ENCODE measurements at places on chromosomes 13 and 19.

GRCh38 chr13:27979001-27979643, 9.4 kb downstream of the URAD start:
- DNase-seq: no peak

DNA sequence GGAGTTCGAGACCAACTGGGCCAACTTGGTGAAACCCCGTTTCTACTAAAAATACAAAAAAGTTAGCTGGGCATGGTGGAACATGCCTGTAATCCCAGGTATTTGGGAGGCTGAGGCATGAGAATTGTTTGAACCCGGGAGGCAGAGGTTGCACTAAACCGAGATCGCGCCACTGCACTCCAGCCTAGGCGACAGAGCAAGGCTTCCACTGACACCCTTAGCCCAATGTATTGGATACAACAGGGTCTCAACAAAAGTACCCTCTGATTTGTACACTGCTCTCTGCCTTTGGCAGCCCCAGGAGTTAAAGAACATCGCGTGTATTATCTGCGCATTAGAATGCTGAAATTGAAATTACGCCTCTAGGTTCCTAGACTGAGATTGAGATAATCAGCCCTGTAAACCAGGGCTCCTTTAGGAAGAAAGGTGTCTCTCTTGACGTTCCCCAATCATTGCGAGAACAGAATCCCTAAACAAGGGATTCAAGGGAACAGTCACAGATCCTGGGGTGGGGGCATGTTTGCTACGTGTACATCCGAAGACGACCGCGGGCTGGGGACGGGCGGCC, 21.9 kb downstream of the IPO5 start:
- no peak for DNase-seq

DNA sequence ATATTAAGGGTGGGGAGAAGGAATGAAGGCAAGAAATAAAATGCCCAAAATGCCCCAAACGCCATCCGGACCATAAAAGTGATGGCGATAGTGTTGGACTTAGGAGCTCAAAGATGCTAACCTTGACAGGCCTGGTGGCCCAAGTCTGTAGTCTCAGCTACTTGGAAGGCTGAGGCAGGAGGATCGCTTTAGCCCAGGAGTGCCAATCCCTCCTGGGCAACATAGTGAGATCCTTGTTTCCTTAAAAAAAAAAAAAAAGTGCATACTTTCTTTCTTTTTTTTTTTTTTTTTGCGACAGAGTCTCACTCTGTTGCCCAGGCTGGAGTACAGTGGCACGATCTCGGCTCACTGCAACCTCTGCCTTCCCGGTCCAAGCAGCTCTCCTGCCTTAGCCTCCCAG, 32.0 kb upstream of the MRI1 start:
- DNase-seq: no peak

DNA sequence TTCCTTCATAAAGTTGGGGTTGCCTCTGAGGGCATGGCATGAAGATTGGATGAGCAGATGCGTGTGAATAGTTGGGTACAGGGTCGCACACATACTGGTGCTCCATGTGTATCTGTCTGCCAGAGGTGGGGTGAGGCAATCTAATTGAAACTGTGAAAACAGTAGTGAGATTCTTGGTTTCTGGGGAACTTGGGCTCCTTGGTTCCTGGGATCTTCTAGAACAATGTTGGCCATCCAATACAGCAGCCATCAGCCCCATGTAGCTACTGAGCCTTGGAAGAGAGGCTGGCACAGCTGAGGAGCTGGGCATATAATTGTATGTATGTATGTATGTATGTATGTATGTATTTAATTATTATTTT, 616 bp downstream of the FCHO1 start:
- DNase-seq: no peak

DNA sequence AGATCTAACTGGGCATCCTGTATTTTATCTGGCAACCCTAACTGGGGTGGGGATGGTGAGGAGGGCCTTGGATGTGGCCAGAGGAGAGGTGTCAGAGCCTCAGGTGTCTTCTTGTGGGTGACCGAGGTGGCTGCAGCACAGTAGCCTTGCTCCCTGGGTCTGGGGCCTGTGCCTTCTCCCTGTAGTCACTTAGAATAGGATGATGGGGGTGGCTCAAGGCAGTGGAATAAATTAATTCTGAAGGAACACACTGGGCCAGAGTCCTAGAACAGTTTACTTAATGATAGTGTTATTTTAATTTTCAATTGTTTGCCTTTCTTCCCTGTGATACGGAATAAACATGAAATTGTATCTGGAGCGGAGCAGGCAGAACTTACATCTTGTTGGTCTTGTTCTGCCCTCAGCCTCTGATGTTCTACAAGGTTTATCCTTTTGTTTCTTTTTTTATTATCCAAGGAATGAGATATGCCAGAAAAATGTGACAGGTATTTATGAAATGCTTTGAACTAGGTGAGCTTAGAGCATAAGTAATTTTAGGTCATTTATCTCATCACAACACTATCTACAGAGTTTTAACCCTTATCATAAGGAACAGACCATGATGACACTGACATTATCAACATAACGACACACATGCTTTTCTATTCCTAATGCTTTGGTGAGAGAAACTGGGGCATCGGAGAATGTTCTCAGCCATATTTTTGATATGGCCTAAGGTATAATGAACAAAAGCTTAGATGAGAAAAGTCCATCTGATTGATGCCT, 51.4 kb downstream of the LRCH1 start:
- no peak for DNase-seq

GRCh38 chr13:99347911-99348451, 40.8 kb upstream of the GPR183 start:
- peak; percentile 85 for DNase-seq

DNA sequence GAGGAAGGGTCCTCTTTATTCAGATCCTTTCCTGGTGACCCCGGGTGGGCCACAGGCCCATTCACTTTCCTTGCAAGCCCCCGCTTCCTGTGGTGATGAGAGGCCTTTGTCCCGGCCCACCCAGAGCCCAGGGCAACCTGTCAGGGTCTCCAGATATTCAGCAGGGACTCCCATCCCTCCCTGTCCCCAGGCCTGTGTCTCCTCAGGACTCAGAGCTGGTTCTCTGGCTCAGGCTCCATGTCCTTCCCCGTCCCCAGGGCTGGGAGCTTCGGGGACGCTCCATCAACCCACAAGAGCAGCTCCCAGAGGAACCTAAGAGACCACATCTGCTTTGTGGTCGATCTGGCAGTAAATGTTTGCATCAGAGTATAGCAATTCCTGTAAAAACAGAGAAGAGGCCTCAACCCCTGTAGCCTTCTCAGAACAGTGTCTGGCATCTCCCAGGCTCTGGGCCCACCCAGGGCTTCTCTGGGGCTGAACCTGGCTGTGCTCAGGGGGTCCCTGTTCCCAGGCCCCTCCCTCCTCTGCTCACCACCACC, 7.8 kb downstream of the CEACAM4 start:
- DNase-seq: no peak

GRCh38 chr13:64164435-64164834, 2748.8 kb upstream of the PCDH20 start:
- DNase-seq: no peak

GRCh38 chr13:84497613-84498012, 615.3 kb upstream of the SLITRK1 start:
- DNase-seq: no peak

DNA sequence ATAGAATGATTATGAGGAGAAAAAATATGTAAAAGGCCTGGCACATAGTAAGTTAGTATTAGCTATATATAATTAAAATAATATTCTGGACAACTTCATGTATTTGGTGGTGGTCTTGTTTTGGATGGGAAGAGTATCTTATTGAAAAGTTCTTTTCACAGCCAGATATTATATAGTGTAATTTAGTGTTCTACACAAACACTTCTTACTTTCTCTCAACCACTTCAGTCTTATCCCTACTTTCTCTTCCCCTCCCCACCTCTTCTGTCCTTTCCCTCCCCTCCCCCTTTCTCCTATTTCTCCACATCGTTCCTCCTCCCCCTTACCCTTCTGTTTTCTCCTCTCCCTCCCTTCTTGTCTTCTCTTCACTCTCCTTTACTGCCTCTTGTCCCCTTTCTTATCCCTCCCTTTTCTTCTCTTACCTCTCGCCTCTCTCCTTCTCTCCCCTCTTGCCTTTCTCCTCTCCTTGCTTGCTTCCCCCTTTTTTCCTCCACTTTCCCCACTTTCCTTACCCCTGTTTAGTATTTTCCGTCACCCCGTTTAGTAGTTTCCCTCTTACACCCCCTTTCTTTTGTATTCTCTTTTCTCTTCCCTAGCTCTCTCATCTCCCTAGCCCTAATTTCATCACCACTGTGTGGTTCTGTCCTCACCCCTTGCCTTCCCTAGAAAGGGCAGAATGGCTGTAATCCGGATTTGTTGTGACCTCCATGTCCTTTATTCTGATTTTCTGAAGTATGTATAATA, 107.2 kb upstream of the MLNR start:
- DNase-seq: peak; percentile 24

DNA sequence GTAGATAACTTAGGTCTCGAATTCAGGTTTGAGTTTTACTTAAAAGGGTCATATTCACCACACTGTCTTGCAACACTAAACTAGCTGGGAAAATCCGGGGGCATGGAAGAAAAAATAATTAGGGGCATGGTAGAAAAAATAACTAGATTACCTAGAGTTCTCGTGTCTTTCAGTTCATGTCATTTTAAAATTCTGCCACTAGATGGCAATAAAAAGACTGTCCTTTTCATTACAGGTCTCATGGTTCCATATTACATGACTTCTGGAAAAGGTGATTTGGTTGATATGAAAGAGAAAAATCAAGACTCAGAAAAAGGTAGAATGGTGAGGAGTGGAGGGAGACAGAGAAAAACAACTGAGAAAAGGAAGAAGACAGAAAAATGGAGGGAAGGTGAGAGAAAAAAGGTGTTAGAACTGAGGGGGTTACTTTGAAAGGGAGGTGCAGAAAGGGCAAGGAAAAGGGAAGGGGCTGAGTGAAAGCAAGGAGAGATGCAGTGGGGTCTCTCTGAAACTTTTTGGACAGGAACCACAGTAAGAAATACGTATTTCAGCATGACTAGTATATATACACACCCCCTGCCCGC, 299.0 kb downstream of the KLF12 start:
- DNase-seq: peak; percentile 58

DNA sequence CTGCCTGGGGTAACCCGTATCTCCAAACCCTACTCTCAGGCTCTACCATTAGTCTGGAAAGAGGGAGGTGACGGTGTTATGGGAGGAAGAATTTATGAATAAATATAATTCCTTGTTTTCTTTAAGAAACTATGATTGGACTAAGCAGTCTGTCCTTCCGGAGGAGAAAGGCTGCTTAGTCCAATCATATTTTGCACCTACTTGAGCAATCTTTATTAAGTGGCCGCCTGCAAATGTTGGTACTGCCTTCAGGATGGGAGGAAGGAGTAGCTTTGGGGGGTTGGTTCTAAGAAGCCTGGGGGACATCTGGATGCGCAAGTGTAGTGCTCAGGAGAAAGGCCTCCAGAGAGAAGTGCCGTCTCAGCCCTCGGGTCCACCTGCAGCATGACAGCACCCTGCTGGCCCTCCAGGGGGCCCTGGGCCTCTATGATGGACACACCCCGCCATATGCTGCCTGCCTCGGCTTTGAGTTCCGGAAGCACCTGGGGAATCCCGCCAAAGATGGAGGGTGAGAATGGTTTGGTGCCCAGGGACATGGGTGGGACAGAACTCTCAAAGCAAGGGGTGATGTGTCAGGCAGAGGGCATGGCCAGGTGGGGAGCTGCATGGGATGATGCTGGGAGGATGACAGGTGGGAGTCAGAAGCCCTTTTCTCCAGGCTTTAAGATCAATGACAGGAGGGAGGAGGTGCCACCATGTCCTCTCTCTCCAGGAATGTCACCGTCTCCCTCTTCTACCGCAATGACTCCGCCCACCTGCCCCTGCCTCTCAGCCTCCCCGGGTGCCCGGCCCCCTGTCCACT, 4.1 kb downstream of the ACP4 start:
- DNase-seq: no peak

- DNase-seq: no peak
These were observed 10.7 kb downstream of the LMTK3 start for GRCh38 chr19:48500830-48501493.

GRCh38 chr19:36987091-36987490, 71.0 kb downstream of the ZNF568 start:
- DNase-seq: no peak

GRCh38 chr13:31172001-31172400, 10.3 kb upstream of the HSPH1 start:
- peak; percentile 34 for DNase-seq

GRCh38 chr13:33202644-33203169, 82.8 kb downstream of the STARD13 start:
- DNase-seq: no peak

GRCh38 chr13:90445179-90445578, 902.3 kb upstream of the MIR17HG start:
- peak; percentile 91 for DNase-seq

DNA sequence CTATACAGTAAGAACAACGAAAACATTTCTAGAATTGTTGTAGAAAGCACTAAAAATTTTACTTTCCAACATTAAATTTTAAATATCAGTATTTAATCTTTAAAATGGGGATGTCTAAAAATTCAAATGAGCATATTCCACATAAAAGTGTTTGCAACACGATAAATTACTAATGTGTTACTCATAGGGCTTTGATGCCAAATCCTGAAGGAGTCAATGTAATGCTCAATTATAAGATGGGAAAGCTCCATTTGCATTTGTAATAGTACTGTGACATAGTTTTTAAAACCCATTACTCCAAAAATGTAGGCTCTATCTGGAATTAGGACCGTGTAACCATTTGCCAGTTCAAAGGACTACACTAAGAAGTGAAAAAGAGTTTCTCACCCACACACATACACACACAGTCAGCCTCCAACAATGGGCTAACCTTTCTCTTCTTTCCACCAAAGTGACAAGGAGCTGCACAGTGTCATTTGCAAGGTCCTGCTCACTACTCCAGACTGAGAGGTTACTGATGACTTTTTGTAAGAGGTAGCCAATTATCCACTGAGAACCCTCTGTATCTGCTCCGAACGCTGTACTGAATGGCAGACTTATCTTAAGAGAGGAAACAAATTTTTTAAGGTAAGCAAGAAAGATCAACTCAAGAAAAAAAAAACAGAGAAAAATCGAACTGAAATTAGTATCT, 26.1 kb upstream of the EEF1AKMT1 start:
- peak; percentile 48 for DNase-seq

DNA sequence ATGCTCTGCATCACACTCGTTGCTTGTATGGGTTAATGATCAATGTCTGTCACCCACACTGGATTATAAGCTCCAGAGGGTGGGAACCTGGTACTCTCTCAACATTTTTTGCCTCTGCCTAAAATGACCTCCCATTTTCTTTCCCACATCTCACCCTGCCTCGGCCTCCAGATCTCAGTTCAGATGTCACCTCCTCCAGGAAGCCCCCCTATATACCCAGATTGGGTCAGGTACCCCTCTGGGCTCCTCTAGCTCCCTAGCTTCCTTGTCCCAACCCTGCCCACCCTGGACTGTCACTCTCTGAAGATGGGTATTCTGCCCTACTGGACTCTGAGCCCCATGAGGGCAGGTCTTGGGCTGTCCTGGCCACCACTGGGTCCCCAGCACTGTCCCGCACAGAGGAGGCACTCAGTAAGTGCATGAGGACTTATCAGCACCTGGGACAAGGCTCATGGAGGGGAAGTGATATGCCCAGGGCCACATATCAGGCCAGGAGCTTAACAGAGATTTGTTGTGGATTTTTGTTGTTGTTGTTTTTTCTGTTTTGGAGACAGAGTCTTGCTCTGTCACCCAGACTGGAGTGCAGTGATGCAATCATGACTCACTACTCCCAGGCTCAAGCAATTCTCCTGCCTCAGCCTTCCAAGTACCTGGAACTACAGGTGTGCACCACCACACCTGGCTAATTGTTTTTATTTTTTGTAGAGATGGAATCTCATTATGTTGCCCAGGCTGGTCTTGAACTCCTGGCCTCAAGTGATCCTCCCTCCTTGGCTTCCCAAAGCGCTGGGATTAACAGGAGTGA, 23.8 kb downstream of the PRKD2 start:
- no peak for DNase-seq

Data from LHCN-M2 (cell line).